ENCODE measurements at places on chromosomes 3 and 15. TPM values are rescaled to one million over a fixed set of nuclear protein-coding genes. Genes with fewer than 3 reads are reported as not detected.

DNA sequence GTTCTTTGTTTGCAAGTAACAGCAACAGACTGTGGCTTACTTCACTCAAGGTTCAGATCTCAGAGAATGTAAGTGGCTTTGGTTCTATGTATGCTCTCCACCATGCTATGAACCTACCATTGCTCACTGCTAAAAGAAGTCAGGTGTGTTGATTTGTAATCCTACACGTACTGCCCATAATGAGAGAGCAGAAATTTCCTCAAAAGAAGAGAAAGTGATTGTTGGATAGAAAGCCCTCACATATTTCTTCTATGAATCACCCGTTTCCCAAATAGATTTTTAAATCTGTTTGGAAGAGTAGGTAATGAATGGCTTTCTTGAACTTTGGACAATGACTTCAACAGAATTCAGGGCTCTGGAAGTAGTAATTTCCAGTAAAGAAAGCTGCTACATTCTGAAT lies 565.4 kb downstream of the ROBO2 start:
- DNase-seq: no peak

DNA sequence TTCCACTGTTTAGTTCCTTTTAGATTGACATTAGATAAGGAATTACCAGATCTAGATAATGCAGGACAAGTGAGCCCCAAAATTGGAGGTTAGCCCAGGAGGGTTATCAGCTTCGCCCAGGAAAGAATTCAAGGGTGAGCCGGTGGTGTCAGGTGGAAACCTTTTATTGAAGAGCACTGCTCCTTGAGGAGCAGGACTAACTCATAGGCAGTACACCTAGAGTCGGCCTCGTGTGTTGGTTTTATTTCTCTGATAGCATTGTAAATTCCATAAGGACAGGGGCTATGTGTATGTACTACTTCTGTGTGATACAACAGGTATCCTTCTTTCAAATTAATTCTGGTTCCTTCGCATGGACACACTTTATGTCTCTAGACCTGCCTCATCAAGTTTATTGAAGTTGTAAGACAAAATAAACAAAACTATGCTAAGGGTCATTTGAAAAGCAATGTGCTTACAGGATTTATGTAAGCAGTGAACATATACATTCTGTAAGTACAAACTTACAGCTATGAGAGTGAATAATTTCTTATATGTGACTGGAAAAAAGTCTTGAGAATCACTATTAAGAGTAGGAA lies 57.2 kb downstream of the SNX4 start:
- no peak for DNase-seq

GRCh38 chr3:72153477-72154314 lies 368.7 kb upstream of the PROK2 start:
- DNase-seq: no peak

- DNase-seq: no peak
These were observed 289 bp downstream of the PCSK6 start for GRCh38 chr15:101489237-101489598.

DNA sequence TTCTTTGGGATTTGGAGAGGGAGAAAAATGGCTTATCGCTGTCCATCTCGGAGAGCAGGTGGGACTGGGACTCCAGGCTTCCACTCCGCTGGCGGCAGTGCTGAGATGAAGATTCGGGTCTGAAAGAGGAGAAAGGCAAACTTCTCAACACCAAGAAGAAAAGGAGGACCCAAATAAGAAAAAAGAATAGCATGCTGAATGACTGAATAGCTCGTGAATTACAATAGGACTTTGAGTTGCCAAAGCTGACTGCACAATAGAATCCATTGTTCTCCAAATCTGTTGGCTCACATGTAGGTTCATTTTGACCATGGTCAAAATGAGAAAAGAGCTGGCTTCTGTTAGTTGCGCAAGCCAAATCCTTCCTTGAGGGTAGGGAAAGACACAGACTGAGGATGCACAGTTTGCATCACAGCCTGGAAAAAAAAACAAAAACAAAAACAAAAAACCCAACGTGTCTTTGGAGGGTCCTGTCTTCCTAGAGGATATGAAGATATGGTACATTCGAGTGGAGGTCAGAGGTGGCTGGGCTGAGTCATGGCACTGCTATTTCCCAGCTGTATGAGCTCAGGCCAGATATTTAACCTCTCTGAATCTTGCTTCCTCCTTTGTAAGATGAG lies 59.3 kb upstream of the LMOD3 start:
- DNase-seq: peak; percentile 83

DNA sequence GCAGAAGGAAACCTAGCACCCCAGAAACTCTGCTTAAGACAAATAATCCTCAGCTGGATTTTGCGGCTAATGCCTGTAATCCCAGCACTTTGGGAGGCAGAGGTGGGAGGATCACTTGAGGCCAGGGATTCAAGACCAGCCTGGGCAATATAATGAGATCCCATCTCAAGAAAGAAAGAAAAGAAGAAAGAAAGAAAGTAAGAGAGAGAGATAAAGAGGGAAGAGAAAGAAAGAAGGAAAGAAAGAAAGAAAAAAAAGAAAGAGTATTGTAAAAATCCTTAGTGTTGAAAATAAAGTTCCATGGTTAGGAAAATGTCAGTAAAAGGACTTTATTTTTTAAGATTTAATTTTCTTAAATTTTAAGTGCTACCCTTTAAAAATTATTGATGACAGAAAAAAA lies 54.9 kb upstream of the LRRFIP2 start:
- DNase-seq: no peak

DNA sequence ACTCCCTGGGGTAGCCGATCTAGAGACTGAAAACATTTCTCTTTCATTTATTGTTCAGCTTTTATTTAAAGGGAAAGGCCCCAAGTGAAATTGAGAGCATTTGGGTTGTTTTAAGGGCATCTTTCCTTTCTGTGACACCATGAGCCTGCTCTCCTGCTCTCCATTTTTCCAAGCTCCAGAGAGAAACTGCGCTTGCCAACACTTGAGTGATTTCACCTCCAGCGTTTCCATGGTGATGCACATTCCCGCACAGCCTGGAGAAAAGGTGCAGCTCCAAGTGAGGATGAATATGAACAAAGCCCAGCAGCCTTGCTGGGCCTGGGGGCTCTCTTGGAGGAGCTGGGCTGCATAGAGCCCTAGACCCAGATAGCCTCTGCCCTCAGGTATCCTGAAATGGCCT lies 159.2 kb upstream of the PPP2R3A start:
- DNase-seq: no peak

Gene ENTPD3
- total RNA-seq: not detected

Gene LRCH3
- 24.7 TPM for total RNA-seq

GRCh38 chr3:160747422-160747821 lies 8.6 kb upstream of the PPM1L start:
- DNase-seq: no peak

GRCh38 chr3:73568371-73568862 lies 56.3 kb downstream of the PDZRN3 start:
- no peak for DNase-seq

DNA sequence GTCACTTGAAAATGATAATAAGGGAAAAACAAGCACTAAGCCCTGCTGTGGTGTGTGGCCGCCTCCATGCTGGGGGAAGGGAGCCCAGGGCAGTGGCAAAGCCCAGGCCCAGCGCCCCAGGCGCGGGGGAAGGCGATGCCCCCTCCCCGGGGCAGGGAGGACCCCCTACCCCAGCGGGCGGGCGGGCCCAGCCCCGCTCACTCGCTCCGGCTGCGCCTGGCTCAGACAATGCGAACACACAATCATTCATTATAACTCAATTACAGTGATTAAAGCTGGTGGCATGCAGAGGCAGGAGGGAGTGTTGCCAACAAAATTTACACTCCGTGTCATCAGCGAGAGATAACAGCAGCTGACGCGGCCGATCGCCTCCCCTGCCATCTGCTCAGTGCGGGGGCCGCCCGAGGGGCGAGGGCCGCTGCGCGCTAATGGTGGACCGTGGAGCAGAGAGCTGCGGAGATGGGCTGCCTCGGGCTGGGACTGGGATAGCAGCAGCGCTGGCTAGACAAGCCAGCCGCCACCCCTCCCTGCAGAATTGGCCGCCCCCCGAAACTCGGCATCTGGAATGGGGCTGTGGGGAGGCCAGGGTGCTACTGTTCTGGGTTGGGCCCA lies 64.1 kb downstream of the TLE3 start:
- DNase-seq: peak; percentile 37

Gene CSPG4
- total RNA-seq: 16.4 TPM

DNA sequence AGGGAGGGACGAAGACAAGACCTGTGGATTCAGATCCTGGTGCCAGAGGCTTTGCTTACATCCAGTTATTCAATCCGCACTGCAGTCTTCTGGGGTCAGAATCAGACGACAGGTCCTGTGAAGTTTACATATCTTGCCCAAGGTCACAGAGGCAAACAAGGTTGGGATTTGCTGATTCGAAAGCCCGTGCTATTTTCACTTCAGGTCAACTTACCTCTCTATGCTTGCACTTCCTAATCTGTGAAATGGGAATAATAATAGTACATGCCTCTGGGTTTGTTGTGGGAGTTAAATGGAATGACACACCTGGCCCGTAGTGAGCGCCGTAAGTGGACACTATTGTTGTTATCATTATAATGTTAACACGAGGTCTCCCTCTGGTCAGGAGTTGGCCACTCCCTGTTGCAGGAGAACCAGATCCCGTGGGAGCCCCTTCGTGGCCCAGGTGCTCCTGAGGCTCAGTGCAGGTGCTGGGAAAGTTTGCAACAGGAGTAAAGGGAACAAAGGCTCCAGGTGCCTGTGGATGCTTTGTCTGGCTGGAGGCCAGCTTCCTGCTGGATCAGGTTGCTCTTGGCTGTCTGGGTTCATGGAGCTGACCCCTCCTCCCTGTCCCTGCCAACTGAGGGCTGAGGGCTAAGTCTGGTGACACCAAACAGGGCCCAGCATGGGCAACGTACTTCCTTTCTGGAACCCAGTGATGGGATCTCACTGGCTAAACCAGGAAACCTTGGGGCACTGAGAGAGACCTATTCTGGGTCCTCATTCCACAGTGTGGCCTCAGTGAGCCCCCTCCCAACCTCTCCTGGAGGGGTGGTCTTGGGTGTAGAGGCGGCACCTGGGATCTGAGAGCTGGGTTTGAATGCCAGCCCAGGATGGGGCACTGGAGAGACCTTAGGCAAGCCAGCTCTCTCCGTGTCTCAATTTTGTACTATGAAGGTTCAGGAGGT lies 40.1 kb upstream of the SEMA4B start:
- no peak for DNase-seq

Gene NRG4
- total RNA-seq: not detected

DNA sequence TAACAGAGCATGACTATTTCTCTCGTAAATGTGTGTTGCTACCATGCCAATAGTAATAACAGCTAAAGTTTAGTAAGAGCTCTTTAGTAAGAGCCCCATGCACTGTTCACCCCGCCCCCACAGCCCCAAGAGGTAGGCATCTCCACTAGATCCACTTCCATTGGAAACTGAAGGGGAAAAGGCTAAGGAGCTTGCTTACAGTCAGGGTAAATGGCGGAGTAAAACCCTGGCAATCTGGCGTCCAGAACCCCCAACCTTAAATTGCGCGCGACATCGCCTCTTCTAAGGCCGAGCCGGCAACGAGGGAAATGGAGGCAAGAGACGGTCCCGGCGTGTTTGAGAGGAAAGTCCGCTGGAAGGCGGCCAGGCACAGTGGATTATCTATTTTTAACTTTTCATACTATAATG lies 654 bp upstream of the C3orf38 start:
- peak; percentile 40 for DNase-seq

GRCh38 chr15:85694091-85694490 lies 100.6 kb downstream of the KLHL25 start:
- DNase-seq: no peak

Gene SIDT1
- total RNA-seq: not detected

GRCh38 chr15:32778391-32779176 lies 60.8 kb downstream of the GREM1 start:
- peak; percentile 46 for DNase-seq

Gene NUDT16
- 15.0 TPM for total RNA-seq

DNA sequence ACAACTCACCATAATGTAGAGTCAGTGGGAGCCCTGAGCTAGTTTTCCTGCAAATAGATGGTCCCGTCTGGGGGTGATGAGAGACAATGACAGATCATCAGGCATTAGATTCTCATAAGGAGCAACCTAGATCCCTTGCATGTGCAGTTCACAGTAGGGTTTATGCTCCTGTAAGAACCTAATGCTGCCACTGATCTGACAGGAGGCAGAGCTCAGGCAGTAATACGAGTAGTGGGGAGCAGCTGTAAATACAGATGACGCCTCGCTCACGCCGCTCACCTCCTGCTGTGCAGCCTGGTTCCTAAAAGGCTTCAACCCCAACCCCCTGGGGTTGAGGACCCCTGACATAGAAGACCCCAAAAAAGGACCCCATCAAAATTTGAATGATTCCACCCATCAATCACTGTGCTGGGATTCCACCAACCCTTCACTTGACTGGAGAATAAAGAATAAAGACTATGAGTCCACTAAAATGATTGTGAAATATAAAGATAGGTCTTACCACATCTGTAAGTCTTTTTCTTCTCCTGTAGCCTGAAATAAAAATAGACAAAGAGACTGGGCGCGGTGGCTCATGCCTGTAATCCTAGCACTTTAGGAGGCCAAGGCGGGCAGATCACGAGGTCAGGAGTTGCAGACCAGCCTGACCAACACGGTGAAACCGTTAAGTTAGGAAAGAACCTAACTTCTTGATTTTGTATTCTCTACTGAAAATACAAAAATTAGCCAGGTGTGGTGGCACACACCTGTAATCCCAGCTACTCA lies 9.9 kb upstream of the UBL7 start:
- no peak for DNase-seq

- no peak for DNase-seq
These were observed 68.5 kb upstream of the SLC2A2 start for GRCh38 chr3:171095063-171095462.

DNA sequence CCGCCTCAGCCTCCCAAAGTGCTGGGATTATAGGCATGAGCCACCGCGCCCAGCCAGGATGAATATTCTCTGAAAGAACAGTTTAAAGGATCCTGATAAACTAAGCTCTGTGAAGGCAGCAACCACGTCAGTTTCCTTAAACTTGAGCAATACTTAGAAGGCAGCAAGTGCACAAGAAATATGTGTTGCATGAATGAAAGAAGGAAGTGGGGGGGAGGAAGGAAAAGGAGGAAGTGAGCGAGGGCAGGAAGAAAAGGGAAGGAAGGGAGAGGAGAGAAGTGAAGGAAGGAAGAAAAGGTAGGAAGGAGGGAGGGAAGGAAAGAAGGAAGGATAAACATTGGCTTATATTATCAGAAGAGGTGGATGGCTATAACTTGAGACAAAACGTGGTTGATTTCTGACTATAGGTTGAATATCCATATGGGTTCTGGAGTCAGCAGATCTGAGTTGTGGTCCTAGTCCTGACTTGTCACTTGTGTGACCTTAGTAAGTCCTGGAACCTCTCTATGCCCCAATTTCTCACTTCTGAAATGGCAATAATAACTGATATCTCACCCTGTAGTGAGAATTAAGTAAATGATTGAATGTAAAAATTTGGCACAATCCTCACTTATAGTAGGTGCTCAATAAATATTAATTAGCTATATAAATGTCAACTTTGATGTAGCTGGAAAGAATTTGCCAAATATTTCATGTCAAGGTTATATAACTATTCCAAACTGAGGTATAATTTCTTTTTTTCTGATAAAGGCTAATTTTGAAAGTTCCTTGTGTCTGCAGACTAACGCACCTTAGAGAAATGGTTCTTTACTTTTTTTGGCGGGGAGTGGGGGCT lies 12.0 kb upstream of the SEMA4B start:
- no peak for DNase-seq
